ENCODE measurements at places on chromosomes 3 and 15.

- DNase-seq, result no peak
Observed at GRCh38 chr3:168858327-168858726, 762.6 kb upstream of the GOLIM4 start.

DNA sequence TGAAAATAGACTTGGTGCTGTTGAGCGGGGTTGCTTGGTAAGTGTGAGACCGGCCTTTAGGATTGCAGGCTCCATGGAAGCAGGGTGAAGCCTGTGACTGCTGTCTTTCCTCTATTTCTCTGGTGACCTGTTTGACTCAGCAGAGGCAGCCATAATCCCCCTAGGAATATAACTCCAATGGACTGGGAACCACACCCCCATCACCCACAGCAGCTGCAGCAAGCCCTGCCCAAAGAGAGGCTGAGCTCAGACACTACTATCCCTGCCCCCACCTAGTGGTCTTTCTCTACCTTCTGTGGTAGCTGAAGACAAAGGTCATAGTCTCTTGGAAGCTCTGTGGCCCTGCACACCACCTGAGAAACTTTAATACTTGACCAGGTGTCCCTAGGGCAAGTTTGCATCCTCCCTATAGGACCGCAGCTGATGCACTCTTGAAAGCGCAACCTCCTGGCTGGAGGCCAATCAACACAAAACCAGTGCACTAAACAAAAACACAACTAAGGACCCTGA lies 133.6 kb upstream of the MRPL3 start:
- DNase-seq, result no peak

- no peak for DNase-seq
Observed at GRCh38 chr3:58027704-58028317, 19.6 kb downstream of the FLNB start.

GRCh38 chr3:38740537-38740936 lies 75.5 kb downstream of the SCN10A start:
- no peak for DNase-seq
